ENCODE measurements at places on chromosomes 6 and 20.

DNA sequence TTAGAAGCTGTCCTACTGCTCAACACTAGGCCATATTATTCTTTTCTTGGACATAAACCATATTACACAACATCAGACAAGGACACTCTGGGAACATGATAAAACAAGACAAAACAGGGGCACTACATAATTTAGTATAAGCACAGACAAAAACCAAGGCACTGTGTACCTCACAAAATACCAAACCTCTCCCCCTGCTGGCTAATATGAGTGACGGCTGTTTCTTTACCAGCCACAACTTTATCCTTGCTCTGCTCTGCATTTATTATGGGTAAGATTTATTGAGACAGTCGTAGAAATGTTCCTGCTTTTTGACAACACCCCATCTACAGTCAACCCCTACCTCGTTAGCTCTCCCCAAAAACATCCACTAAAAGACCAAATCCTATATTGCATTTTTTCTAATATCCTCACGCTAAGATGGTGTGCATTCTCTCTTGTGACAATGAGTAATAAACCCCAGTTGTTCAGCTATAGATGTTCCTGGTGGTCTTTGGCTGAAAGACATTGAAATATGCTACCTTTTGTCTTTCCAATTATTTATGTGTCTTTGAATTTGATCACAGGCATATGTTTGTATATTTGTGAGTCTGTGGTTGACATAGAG lies 23.8 kb upstream of the POLR1H start:
- no peak for DNase-seq

- DNase-seq: no peak
Measured at GRCh38 chr20:7798176-7798575, 142.1 kb downstream of the HAO1 start.

- DNase-seq: no peak
Measured at GRCh38 chr20:42319252-42320013, 701.3 kb upstream of the CHD6 start.

DNA sequence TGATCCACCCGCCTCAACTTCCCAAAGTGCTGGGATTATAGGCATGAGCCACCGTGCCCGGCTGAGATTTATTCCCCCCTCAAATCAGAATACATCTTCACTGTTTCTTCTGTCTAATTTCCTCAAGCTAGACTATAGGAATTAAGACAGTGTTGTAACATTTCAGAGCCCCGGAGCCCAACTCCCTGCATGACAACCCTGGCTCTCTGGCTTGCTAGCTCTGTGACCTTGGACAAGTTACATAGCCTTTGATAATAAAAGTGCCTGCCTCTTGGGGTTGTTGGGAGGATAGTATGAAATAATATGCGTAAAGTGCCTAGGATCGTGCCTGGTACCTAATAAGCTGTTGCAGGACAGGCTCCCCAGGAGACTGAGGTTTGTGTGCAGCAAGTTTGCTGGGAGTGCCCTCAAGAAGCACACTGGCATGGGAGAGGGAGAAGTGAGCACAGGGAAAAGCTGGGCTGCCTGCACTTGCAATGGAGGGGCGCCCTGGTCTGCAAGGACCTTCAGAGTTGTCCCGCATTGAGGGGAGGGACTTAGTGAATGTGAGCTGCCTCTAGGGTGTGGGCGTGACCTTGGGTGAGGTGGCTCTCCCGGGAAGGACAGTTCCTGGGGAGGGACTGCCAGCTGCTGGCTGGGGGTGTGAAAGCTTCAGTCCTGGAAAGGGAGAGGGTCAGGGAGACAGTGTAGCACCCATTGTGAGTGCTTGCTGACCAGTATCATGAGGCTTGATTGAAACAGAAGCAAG lies 43.4 kb downstream of the TAF8 start:
- DNase-seq: no peak

GRCh38 chr6:7836371-7837026 lies 74.1 kb downstream of the TXNDC5 start:
- DNase-seq: no peak

DNA sequence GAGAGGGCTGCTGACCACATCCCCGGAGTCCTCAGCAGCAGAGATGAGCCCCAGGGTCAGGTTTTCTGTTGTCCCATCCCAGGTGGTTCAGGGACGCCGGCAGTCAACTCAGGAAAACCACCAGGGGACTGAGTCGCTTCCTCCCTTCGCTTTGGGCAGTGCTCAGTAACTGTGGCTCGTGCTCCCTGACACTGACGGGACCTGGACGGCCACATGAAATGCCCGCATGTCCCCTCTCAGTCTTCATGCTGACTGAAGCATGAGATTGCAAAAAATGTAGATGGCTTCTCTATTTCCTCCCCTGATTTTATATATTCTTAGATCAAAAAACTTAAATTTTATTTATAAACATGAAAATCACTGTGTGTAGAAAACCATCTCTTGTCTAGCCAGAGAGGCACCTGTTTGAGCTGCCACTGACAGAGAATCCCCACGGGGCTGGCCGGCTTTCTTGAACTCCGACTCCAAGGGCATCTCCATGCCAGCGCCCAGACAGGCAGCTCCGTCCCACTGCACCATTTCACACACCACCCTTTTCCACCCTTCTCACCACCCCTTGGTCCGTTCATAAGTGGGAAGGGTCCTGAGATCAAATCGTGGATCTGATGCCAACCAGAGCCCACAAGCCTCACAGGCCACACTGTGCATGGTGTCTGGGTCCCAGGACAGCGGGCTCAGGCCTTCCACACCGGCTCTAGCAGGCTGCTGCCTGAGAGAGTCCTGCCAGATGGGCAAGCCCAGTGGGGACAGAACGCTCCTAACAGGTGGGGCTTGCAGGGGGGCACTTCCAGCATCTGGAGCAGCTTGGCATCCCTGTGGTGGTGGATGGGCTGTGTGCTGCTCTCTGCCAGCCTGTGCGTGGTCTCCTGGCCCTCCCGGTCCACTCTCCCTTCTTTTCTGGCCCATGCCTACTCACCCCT lies 98.2 kb downstream of the SMOC2 start:
- DNase-seq: no peak

DNA sequence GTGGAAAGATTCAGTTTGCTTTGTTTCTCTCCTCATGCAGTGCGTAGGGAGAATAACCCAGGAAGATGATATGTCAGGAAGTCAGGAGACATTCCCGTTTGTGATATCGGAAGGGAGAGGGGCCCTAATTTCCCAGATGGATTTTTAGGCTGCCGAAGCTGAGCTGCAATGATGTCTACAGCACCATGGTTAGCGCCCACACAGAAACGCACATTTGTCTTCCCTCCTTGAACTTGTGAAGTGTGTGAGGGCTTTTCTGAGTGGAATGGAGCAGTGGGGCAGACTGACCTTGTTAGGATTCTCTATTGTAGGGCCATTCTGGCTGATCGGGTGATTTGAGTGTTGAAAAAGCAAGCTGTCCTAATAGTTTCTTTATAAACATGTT lies 191.3 kb upstream of the ARG1 start:
- DNase-seq: no peak

DNA sequence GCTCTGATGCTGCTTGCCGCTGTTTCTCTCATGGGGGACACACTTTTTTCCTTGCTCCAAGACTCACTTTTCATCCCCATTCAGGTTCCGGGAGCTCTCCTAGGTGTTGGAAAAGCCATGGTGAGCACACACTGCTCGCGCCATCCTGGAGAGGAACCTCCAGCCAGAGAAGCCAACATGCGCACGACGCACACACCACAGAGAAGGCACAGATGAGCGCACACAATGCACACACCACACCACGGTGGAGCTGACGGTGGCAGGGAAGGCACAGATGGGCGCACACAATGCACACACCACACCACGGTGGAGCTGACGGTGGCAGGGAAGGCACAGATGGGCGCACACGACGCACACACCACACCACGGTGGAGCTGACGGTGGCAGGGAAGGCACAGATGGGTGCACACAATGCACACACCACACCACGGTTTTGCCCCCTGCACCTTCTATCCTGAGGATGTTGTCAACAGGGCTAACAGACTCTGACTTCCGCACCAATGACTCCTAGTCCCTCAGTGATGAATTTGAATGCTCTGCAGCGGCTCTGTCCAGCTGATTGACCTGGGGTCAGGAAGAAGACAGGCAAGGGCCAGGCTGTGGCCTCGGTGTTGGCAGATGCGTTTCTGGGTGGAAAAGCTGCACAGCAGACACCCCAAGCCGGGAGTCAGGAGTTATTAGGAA lies 154.7 kb downstream of the ERMARD start:
- no peak for DNase-seq

- no peak for DNase-seq
Measured at GRCh38 chr20:28562510-28562898, 2695.0 kb upstream of the DEFB115 start.

DNA sequence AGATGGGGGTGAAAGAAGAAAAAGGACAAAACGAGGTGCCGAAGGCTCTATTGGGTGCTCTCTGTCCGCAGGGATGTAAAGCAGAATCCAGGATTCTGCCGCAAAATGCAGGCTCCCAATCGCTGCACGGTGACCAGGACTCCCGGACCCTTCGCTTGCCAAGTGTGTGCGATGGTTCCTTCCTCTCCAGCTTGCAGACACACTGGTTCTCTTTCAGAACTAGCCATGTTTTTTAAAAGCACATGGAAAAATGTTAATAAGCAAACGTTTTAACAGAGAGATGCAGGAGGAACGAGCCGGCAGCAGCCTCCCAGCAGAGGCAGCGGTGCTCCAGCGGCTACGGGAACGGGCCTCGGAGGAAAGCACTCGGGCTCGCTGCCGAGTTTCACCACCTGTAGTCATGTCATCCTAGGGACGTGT lies 59.6 kb downstream of the ZNF831 start:
- DNase-seq: peak; percentile 75

- no peak for DNase-seq
Measured at GRCh38 chr20:29427201-29428060, 1830.0 kb upstream of the DEFB115 start.

GRCh38 chr6:92469186-92469828 lies 950.1 kb downstream of the EPHA7 start:
- no peak for DNase-seq

GRCh38 chr6:3412779-3413500 lies 43.9 kb downstream of the SLC22A23 start:
- no peak for DNase-seq

GRCh38 chr6:12748411-12748810 lies 31.8 kb downstream of the PHACTR1 start:
- peak; percentile 56 for DNase-seq

DNA sequence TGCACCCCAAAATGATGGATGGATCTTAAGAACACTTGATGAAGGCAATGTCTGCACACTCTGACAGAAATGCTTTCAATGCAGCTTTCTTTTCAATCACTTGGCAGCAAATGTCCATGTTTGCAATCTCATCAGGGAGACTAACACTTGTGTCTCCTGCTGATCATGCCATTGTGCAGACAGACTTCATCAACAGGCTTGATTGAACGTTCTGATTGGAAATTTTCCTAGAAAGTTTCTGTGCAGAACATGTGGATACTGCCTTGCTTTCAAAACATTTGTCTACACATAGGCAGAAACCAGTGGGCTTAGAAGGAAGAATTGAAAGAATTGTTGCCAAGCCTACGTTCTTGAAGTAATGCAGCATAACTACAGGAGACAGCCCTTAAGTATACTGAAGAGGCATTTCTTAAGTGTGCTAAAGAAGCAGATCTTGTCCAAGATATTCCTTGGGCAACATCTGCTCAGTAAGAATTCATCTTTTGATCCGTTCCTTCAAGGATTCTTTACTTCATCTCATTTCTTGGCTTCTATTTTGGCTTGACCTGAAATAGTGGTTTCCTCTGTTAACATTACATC lies 120.4 kb upstream of the PLCB4 start:
- DNase-seq: no peak

DNA sequence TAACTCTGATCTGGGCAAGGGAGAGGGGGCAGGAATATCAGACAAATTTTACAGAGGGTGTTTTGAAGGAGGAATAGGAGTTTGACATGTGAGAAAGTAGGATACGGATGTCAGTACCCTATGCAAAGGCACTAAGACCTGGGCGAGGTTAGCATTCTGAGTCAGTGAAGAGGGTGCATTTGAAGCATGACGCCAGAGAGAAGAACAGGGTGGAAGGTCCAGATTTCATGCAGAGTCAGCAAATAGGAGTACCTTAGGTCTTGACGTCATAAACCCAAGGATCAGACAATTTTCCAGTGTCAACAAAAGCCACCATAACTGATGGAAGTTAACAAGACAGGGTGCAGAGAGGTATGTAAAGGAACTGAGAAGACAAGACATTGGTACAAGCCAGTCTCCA lies 839.2 kb downstream of the KIF16B start:
- DNase-seq: no peak

DNA sequence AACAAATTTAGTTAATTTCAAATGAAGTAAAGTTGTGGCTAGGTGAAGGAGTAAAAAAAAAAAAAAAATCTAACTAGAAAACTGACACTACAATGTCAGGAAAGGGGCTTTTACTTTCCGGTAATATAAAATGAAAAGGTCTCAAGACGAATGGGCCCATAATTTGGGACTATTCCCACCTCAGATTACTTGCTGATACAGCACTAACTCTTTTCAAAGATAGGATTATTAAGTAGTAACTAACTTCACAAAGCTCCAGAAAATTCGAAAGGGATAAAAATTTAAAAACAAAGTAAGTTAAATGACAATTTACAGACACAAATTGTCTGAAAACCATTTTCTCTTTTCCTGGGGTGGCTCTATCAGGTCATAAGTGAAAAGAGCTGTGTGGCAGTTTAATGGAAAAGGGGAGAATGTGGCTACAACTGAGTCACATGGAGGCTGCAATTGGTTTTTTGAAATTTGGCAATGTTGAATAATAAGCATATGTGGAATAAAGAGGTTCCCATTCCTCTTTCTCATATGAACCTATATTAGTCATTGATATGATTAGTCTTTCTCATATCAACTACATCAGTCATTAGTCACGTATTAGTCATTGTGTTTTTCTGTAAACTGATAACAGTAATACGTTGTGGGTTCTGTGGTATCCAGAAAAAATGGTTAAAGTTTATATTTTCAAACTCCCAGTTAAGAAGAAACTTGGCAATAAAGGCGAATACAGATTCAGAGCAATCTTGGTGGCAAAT lies 78.0 kb downstream of the RWDD2A start:
- DNase-seq: no peak

- no peak for DNase-seq
Measured at GRCh38 chr20:51960047-51960675, 157.8 kb upstream of the SALL4 start.

- DNase-seq: no peak
Measured at GRCh38 chr20:5268449-5268848, 48.3 kb downstream of the PROKR2 start.

GRCh38 chr20:20487811-20488210 lies 119.9 kb downstream of the INSM1 start:
- DNase-seq: no peak

DNA sequence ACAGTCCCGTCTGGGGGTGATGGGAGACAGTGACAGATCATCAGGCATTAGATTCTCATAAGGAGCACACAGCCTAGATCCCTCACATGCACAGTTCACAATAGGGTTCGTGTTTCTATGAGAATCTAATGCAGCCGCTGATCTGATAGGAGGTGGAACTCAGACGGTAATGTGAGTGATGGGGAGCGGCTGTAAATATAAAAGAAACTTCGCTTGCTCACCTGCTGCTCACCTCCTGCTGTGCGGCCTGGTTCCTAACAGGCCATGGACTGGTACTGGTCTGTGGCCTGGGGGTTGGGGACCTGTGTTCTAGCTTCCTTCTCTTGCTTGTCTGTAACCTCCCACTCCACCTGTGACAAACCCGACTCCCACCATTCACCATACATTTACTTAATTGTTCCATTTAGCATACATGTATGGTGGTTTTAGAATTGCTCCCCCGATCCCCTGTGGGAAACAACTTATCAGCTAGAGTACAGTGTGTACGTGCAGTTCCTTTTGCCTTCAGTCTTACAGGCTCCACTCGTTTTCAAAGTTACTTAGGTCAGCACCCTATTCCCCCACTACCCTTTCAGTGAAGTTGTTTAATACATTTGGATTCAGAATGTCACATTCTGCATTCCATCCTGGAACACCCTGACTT lies 4.0 kb downstream of the MANBAL start:
- no peak for DNase-seq

All from NCI-H1417 (cell line).